Right cardiac atrium (tissue), 5 donors: ENCODE measurements at places on chromosomes 1 and 21. TPM values are rescaled to one million over a fixed set of nuclear protein-coding genes. Genes with fewer than 3 reads are reported as not detected.

DNA sequence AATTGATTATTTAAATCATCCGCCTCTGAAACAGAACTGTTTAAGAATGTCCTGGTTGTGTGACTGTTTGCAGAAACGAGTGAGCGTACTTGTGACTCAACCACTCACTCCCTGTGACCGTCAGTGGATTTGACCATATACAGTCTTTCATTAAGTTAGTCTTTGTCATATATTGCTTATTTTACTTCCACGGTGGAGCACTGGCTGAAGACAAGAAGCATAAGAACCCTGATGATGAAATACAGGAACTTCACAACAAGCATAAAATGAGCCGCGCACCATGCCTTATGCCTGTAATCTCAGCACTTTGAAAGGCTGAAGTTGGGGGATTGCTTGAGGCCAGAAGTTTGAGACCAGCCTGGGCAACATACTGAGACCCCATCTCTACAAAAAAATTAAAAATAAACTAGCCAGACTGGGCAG, 194.0 kb downstream of the TOMM20 start:
- DNase-seq = no peak

- DNase-seq = no peak
Observed at GRCh38 chr1:171718216-171718615, 23.6 kb downstream of the VAMP4 start.

GRCh38 chr1:64209221-64209620, 5.8 kb downstream of the UBE2U start:
- DNase-seq = no peak

The KIF26B gene
- polyA plus RNA-seq = 0.11 TPM

GRCh38 chr1:46506470-46507219, 17.0 kb downstream of the DMBX1 start:
- no peak for DNase-seq

The GJA5 gene
- polyA plus RNA-seq = 57.1 TPM

DNA sequence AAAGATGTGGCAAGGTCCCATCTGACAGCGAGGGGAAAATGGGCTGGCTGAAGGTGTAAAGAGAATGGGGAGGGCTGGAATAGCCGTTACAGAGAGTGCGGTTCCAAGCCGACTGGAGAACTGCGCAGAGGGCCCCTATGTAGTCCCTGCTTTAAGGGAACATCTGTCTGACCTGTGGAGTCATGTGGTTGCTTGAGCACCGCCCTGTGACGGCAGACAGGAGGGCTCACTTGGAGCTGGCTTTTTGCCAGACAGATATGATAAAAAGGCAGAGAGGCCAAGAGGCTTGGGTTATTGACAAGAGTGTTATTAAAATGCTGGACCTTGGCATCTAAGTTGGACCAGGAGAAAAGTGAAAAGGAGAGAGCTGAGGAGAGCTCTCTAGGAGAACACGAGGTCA, 5.9 kb upstream of the PTPRF start:
- no peak for DNase-seq

The SPATA45 gene
- not detected for polyA plus RNA-seq
